H9 (cell line): ENCODE measurements at places on chromosomes 1 and 21.

- no peaks in the 10 kb centered on the region for H3K4me1 ChIP-seq
- H3K36me3 ChIP-seq, result peaks cover 28% of the 10 kb centered on the region
- H3K27ac ChIP-seq, result no peak overlapping the region
- H3K27me3 ChIP-seq, result no peaks in the 10 kb centered on the region
- DNase-seq, result no peak
Observed at GRCh38 chr1:86965012-86965826, 50.8 kb downstream of the HS2ST1 start.

- no peaks in the 10 kb centered on the region for H3K27me3 ChIP-seq
- no peaks in the 10 kb centered on the region for H3K4me1 ChIP-seq
- no peaks in the 10 kb centered on the region for H3K36me3 ChIP-seq
Observed at GRCh38 chr1:59631561-59632255, 183.0 kb upstream of the HOOK1 start.

- DNase-seq, result peak; percentile 34
- H3K4me3 ChIP-seq, result no peak overlapping the region
- H3K36me3 ChIP-seq, result no peaks in the 10 kb centered on the region; the same call in 2 of the 3 replicates
- no peak overlapping the region for H3K27ac ChIP-seq
- no peaks in the 10 kb centered on the region for H3K4me1 ChIP-seq
- no peaks in the 10 kb centered on the region for H3K27me3 ChIP-seq
Observed at GRCh38 chr21:31974454-31974985, 101.7 kb downstream of the HUNK start.

DNA sequence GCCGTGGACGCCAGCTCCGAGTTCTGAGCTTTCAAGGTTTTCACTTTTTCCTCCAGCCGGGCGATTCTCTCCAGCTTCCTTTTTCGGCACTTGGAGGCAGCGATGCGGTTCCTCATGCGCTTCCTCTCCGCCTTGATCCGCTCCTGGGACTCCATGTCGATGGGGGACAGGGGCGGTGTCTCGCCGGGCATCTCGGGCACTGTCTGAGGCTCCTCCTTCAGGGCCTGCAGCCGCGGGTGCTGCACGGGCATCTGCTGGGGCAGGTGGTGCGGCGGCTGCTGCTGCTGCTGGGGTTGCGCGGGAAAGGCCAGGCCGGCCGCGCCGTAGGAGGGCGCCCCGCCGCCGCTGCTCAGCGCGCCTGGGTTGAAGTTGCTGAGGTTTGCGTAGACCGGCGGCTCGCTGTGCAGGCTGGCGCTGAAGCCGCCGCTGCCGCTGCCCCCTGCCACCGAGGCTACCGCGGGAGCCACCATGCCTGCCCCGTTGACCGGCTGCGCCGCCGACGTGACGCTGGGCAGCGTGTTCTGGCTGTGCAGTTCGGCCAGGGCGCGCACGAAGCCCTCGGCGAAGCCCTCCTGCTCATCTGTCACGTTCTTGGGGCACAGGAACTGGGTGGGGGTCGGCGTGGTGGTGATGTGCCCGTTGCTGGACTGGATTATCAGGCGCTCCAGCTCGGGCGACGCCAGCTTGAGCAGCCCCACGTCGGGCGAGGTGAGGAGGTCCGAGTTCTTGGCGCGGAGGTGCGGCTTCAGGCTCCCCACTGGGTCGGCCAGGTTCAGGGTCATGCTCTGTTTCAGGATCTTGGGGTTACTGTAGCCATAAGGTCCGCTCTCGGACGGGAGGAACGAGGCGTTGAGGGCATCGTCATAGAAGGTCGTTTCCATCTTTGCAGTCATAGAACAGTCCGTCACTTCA lies 1.4 kb downstream of the JUN start:
- DNase-seq, result peak; percentile 67
- H3K36me3 ChIP-seq, result peaks cover 9% of the 10 kb centered on the region
- H3K27ac ChIP-seq, result no peak overlapping the region
- peaks cover 5% of the 10 kb centered on the region; the same call in 1 of the 2 replicates for H3K4me1 ChIP-seq

- no peak overlapping the region for H3K27ac ChIP-seq
- no peak for DNase-seq
- H3K4me3 ChIP-seq, result no peak overlapping the region
- H3K27me3 ChIP-seq, result no peaks in the 10 kb centered on the region
- no peaks in the 10 kb centered on the region for H3K4me1 ChIP-seq
- no peaks in the 10 kb centered on the region for H3K36me3 ChIP-seq
Observed at GRCh38 chr1:20336105-20336605, 45.5 kb downstream of the VWA5B1 start.

DNA sequence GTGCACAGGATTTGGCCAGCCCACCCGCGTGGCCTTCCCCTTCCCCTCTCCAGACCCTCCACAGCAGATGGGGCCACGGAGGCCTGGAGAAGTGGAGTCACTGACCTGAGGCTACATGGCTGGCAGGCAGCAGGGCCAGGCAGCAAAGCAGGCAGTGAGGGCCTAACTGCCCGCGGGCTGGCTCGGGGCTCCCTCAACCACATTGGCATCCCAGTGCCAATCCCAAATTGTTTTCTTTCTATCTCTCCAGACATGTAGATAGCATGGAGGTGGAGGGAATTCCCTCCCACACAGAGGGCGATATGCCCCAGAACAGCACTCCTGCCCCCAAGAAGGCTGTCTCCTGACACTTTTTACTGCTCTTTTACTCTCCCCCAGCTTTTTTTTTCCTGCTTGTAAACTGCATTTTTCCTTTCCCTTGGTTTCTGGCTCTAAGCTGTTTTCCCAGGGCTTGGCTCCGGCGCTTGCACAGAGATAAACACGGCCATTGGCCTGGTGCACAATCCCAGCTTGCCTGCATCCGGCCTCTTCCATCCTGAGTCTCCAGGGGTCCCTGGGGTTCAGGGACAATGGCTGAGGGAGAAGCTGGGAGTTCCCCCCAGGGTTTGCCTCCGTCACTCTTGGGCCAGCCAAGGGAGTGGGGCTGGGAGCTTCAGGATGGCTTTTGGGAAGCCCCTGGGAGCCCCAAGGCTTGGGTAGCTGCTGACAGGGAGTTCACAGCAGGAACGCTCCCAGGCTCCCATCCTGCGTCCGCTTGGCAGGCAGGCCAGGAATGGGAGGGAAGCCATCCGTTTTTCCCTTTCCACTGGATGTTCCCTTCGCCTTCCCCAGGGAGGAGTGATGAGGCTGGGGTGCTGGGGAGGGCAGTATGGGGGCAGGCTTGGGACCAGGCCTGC lies 7.0 kb downstream of the EPHX1 start:
- peaks cover 14% of the 10 kb centered on the region for H3K4me1 ChIP-seq
- H3K27me3 ChIP-seq, result no peaks in the 10 kb centered on the region
- H3K36me3 ChIP-seq, result peaks cover 7% of the 10 kb centered on the region
- no peak overlapping the region for H3K27ac ChIP-seq
- no peak for DNase-seq

GRCh38 chr21:33897739-33898138 lies 17.9 kb downstream of the ATP5PO start:
- H3K4me3 ChIP-seq, result no peak overlapping the region
- peaks cover 9% of the 10 kb centered on the region for H3K36me3 ChIP-seq
- no peak for DNase-seq
- no peaks in the 10 kb centered on the region; the same call in 1 of the 2 replicates for H3K4me1 ChIP-seq

DNA sequence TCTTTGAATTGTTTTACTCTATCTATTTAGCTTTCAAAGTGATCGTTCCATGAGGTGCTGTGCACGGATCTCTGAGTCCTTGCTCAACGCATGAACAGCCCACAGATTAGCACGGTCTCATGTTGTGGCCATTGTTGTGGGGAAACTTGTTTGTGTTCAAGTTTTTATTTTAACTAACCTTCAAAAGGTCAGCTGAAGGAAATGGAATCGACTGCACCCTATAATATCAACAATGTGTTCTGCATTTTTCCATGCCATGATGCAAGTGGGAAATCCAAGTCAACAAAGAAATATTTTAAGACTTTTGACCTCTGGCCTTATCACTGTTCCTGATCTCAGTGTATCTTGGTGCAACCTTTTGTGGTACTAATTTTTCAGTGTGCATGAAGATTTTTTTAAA lies 6.1 kb downstream of the SH2D1B start:
- no peaks in the 10 kb centered on the region for H3K4me1 ChIP-seq
- no peak overlapping the region for H3K27ac ChIP-seq
- no peak for DNase-seq
- no peak overlapping the region for H3K4me3 ChIP-seq
- no peaks in the 10 kb centered on the region for H3K27me3 ChIP-seq
- no peaks in the 10 kb centered on the region for H3K36me3 ChIP-seq
